ENCODE measurements at places on chromosomes 1 and 21.

DNA sequence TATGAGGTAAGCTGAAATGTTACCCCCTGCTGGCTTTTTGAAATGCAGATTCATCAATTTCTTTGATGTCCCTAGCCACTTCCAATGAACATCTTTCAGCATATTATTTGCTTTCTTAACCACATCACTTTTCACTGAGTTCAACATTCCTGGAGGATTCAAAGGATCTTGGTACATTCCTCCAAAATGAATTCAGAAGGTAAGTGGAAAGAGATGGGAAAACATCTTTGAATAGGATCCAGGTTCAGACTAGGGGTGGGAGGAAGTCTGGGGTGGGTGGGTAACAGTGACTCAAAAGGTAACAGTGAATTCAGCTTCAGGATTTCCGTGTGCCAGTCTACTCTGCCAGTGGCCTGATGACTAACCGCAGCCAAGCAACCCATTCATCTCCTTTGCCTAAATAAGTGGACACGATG lies 180.7 kb downstream of the ZC3H11B start:
- no peak for DNase-seq

GRCh38 chr1:22461678-22462527 lies 10.3 kb downstream of the ZBTB40 start:
- DNase-seq = no peak

DNA sequence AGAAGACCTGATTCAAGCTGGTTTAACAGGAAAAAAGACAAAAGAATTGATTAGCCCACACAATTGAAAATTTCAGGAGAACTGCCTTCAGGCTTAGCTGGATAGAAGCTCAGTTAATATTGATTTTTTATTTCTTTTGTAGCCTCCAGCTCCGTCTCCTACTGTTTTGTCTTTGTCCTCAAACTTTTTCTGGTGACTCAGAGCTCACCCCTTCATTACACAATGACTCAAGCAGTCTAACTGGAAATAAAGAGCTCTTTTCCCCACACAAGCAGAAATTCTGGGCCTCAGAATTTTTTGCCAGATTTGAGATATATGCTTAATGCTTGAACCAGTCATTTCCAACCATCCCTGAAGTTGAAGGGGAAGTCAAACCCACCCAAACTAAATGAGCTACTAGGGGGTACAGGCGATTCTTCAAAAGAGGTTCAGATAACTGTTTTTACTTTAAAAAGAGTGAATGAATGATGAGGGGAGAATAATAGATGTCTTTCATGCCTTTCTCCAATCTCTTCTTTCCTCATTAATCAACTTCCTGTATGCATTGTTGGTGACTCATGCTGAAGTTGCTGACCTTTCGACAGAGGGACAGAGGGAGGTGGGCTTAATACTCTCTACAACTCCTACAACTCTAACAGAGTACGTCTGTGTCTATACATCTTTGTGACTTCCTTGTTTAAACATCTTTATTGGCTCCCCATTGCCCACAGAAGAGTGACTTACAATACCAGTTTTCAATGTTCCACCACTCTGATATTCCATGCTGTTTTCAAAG lies 6.2 kb upstream of the ACP6 start:
- no peak for DNase-seq

- no peak for DNase-seq
Observed at GRCh38 chr1:38000529-38001455, 4.5 kb downstream of the FHL3 start.

- no peak for DNase-seq
Observed at GRCh38 chr1:27101054-27101491, 53.9 kb downstream of the SLC9A1 start.

DNA sequence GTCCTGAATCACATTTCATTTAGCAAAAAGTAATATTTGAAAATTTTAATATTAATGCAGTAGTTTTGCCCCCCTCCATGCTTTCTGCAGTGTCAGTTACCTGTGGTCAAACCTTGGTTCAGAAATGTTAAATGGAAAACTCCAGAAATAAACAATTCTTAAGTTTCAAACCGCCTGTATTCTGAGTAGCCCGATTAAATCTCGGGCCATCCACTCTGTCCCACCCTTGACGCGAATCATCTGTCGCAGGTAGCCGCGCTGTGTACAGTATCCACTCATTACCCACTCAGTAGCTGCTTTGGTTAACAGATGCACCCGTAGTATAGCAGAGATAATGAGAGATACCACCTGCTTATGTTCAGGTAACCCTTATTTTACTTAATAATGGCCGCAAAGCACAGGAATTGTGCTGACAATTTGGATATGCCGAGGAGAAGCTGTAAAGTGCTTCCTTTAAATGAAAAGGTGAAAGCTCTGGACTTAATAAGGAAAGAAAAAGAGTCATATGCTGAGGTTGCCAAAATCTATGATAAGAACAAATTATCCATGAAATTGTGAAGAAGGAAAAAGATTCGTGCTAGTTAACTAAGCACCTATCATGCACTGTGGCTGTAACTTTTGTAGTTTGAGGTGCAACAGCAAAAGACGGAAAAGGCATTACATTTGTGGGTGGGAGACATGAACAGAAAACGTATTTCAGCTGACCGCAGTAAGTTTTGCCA lies 889 bp upstream of the SCYL3 start:
- peak; percentile 76 for DNase-seq

DNA sequence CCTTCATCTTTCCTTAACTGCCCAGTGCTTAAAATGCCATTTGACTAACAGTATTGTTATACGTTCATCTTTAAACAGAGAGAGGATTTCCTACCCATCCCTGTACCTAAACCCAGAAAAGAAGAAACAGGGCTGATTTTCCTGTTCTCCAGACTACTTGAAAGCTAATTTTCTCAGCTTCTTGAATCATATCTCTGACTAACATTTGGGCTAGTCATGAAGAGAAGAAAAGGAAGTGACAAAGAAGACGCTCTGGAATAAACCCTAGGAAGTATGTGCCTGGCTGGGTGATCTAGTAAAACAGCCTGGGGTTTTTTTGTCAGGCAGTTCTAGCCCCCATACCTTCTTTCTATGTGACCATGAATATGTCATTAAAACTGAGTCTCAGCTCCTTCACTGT lies 44.8 kb upstream of the SGIP1 start:
- DNase-seq = no peak

- DNase-seq = no peak
Observed at GRCh38 chr21:16426936-16427335, 697.2 kb downstream of the USP25 start.

- DNase-seq = no peak
Observed at GRCh38 chr1:86466986-86467385, 1.7 kb upstream of the CLCA1 start.

- DNase-seq = no peak
Observed at GRCh38 chr1:228098323-228098931, 4.7 kb downstream of the C1orf35 start.

DNA sequence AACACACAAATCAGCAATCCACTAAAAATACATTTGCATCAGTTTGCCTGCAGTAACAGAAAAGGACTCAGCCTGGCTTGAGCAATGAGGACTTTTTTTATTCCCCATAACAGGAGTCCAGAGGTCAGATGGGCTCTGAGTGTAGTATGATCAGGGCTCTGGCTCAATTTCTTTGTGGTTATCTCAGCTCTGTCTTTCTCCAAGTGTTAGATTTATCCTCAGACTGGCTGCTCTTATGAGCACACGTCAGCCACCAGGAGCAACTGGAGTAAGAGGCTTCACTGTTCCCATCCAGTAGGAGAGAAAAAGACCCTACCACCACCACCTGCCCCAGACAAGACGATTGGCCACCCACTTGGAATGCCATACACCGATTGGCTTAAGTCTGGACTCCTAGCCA lies 36.2 kb upstream of the KLHDC7A start:
- DNase-seq = no peak

DNA sequence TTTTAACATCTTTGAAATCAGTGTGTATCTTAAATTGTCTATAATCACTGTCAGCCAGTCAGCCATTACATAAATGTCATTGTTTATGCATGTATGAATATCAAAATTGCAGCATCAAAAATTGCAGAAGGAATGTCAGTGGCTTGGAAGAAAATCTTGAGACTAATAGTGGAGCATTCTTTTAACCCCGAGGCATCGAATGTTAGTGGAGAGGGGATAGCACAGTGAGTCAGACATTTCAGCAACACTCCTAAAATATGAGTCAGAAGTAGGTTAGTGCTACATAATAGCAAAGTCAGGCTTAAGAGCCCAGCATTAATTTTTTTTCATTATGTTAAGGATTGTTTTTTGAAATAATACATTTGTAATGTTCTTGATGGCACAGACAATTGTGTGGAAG lies 45.5 kb downstream of the SNRPE start:
- no peak for DNase-seq

GRCh38 chr1:29304025-29304684 lies 67.8 kb downstream of the PTPRU start:
- no peak for DNase-seq

- DNase-seq = no peak
Observed at GRCh38 chr1:29397256-29397590, 160.9 kb downstream of the PTPRU start.

DNA sequence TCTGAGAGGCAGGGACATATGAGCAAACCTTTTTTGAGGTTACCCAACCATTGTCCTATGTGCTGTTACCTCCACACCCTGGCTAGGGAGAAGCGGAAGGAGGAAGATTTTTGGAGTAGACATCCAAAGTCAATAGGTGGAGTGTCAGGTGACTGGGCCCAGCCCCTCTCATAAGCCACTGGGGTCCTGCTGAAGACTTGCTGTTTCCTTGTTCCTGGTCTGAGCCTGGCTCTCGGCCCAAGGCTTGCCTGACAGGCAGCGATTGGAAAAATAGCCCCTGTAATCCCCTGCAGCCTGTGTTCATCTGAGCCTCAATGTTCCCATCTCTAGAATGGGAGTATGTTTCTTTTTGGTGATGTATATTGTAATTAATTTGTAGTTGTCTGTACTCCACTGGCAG lies 6.9 kb upstream of the PIGR start:
- no peak for DNase-seq

DNA sequence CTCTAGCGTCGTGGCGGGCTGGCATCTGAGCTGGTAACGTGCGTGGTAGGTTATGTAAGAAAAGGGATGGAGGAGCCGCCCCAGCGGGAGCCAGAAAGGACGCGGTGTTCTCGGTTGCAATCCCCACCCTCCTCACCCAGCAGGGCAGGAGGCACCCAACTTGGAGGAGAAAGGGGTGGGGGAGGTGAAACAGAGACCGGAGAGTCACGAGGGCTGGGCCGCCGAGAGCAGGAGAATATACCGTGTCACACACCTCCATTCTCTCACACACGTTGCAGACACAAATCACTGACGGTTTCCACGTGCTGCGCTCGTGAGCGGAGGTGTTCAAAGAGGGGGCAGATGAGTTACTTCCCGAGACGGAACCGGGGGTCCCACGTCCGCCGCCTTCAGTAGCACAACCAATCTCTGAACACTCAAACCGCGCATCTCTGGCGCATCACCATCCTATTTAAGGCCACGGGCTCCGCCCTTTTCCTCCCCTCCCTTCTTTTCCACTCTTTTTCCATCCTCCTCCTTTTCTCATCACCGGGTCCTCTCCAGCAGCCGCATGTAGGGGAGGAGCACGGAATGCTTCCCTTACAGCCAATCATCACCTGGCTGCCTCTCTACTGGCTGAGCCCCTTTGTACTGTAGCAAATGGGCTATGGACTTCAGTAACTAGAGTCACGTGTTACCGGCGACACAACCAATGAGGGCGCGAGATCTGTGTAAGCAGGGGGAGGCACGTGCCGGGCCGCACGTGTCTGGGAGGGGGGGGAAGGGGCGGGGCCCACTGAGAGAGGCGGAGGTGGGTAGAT lies at the start of gene CIART:
CIART (plus strand) TSS at position 797 of the 800 bp plus-strand sequence. CDS start 714 bp downstream, outside the sequence.
- DNase-seq = peak; percentile 96

GRCh38 chr1:20430355-20431175 lies 55.4 kb downstream of the CAMK2N1 start:
- no peak for DNase-seq

- DNase-seq = peak; percentile 60
Observed at GRCh38 chr1:172449585-172450523, 6.0 kb upstream of the PIGC start.

GRCh38 chr1:184801503-184801902 lies 46.8 kb upstream of the EDEM3 start:
- DNase-seq = no peak

DNA sequence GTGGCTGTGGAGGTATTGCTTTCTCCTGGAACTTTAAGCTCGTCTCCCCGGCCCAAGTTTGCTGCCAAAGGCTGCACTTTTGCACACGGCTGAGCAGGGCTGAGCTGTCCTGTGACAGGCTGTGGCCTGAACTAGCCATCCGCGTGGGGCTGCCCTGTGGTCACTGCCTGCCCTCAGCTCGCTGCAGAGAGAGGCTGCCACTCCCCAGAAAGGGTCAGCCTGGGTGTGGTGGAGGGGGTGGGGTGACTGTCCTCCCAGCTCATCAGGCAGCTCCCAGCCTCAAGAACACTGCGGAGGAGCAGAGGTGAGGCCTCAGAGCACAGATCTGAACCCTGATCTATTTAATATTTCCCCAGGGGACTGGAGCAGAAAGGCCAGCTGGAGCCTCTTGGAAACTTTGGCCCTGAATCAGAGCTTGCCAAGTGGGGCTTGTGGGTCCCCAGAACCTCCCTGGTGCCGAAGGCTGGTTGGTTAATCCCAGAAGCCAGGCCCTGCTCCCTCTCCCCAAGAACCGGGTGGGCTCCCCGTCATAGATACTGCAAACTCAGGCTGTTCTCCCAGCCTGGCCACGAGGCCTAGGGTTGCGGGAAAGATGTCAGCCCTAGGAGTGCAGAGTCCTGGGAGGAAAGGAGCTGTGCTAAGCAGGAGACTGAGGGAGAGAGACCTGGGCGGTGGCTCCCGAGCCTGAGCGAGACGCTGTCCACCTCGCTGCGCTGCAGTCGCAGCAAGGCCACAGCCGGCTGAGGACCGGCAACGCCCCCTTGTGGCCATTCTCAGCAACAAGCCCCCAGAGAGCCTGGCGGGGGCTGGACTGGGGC lies 125.1 kb upstream of the IPO9 start:
- peak; percentile 83 for DNase-seq

DNA sequence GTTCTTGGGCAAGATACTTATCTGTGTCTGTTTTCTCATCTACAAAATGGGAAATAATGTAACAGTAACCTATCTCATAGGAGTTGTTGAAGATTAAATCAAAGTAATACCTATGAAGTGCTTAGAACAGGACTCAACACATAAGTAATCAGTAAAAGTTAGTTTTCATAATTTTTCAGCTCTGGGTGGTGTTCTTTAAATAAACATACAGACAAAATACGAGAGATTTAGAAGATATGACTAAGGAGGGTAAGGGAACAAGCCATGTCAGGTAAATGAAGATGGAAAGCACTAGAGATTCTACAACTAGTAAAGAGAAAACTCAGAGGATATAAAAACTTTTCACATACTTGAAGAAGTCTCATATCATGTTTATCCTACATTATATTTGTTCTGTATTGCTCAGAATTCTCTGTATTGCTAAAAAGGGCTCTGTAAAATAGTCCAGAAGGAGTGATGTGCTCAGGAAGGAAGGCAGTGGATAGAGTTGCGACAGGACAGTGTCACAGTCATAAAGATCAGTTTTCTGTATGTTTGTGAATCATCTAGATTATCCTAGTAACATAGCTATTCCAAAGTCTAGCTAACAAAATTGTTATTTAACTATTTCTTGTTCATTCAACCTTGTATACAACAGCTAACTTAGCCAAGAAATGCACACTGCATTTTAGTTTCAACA lies 16.0 kb downstream of the LIN9 start:
- DNase-seq = no peak

All from NCI-H510A treated with DMSO at 0.1 percent for 48 hours (cell line).